ENCODE measurements at places on chromosomes 16 and 17.
A peak's percentile ranks its signal among the peaks of the same experiment; 100 is the strongest.

DNA sequence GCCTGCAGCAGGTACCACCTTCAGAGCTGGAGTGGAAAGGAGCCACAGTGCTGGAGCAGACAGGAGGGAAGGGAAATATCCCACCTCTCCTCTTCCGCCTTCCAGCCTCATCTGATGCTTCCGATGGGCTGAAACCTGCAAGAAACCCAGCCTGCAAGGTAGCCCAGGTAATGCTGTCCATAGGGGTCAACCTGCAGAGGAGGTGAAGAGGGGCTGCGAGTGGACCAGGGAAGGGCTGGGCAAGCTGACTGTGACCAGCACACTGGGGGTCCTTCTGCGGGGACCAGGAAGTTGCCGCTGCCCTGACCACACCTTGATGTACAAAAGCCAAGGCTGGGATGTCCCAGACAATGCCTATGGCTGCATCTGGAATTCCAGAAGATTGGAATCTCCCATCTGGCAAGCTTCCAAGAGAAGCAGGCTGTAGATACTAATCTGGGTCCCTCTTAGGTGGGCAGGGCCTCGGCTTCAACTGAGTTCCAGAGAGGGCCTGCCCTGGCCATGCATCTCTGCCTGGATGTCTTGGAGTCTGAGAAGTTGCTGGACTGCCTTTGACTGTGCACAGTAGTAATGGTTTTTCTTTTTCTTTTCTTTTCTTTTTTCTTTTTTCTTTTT, 5.8 kb downstream of the FOXL1 start:
- no peak for DNase-seq

DNA sequence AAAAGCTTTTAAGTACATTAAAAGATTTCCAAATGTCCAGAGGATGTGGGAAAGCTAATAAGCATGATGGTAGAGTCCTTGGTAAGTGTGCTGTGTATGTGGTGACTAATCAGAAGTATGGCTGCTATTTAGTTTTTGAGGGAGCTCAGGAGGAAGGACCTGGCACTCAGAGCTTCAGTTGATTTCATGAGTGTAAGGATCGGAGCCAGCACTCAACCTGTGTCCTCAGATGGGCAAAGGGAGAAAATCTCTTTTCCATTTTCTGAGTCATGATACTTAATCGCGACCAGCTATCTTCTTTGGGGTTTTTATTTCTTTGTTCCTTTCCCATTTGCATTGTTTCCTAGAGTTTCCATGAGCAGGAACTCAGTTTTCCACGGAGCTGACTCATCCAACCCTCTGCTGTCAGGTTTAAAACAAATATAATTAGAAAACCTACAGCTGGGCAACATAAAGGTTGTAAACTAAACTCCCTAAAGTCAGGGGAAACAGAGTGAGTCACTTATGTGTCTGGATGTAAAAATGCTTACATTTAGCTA, 125.4 kb downstream of the MAP2K6 start:
- DNase-seq = peak; percentile 85

DNA sequence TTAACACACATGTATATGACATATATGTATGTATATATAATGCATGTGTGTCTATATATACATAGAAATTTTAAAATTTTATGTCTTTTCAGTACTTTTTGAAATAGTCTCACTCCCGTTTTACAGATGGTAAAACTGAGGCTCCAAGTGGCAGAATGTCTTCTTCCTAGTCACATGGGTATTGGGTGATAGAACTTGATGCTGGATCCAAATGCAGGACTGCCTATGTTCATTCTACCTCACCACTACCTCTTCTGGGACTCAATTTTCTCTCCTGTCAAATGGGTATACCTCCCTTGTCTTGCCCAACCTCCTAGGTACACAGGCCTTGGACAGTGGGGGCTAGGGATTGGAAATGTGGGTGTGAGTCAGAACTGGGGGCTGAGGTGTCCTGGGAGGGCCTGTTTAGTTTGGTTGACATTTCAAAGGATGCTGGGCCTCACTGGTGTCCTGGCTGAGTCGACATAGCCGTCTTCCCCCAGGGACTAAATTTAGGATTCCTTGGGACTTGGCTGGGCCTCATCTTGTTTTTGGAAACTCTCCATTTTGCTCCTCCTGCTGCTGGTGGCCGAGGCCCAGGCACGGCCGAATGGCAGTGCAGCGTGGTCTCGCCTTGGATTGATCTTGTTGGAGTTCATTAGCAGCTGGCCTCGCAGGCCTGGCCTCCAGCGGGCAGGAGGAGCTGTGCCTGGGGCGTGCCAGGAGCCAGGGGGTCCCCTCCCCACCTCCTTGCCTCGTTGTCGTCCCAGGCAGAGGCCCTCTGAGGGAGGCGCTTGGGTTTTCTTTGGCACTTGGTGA, 25.9 kb downstream of the NKD1 start:
- DNase-seq = no peak

DNA sequence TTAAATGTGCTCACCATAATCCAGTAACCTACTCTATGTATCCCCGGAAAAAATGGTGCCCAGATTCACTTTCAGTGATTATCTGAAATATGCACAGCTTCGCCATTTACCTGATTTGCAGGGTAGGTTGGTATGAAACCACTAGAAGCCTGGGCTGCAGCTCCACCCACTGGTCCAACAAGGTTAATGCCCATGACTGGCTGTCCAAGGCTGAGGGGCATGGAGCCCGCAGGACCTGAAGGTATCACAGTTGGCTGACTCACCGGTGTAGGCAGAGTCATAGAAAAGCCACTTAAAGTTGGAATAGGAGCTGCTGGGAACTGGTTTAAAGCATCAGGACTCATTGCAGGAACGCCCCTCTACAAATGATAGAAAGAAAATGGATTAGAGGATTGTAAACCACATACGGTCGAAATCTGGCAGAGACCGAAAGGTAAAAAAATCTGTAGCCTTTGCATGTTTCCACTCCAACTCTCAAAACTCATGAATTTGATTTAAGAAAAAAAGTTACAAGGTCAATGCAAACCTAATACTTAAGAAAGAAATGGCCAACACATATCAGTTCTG, 38.6 kb downstream of the SYNRG start:
- DNase-seq = peak; percentile 27

DNA sequence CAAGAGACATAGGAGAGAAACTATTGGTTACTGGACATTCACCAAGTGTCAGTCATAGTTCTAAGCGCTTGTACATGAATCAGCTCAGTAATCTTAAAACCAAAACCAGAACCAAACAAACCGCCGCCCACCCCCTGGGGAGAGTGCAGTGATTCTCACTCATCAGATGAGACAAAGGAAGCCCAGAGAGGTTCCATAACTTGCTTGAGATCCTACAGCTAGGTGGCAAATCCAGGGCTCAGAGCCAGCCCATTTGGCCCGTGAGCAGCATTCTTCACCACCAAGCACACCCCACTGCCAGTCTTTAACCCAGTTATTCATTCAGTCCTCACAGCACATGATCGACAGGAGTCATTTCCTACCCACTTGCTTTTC, 37.2 kb upstream of the RGS9 start:
- DNase-seq = no peak

DNA sequence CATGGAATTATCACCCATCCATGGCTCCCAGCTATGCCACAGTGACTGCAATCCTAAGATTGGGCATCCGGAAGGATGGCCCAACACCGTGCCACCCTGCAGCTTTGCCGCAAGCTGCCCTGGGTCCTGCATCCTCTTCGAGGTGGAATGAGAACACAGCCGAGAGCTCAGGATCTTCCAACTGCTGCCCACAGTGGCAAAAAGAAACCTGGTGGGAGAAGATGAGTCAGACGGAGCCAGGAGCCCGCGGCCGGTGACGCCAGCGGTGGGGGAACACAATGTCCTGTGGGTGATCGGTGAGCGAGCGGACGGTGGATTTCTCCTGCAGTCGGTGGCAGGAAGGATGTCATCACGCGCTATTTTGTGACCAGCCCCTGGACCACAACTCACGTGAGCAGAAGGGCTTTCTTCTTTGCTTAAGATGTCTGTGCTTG, 20.1 kb downstream of the CD7 start:
- peak; percentile 61 for DNase-seq

GRCh38 chr17:82985428-82985805, 94.0 kb upstream of the METRNL start:
- DNase-seq = no peak

GRCh38 chr16:2233872-2234812, 2.1 kb upstream of the DNASE1L2 start:
- no peak for DNase-seq

- no peak for DNase-seq
These were observed 11.9 kb downstream of the CALCOCO2 start for GRCh38 chr17:48842746-48843145.

- DNase-seq = no peak
These were observed 3.4 kb downstream of the STH start for GRCh38 chr17:46002311-46002972.

DNA sequence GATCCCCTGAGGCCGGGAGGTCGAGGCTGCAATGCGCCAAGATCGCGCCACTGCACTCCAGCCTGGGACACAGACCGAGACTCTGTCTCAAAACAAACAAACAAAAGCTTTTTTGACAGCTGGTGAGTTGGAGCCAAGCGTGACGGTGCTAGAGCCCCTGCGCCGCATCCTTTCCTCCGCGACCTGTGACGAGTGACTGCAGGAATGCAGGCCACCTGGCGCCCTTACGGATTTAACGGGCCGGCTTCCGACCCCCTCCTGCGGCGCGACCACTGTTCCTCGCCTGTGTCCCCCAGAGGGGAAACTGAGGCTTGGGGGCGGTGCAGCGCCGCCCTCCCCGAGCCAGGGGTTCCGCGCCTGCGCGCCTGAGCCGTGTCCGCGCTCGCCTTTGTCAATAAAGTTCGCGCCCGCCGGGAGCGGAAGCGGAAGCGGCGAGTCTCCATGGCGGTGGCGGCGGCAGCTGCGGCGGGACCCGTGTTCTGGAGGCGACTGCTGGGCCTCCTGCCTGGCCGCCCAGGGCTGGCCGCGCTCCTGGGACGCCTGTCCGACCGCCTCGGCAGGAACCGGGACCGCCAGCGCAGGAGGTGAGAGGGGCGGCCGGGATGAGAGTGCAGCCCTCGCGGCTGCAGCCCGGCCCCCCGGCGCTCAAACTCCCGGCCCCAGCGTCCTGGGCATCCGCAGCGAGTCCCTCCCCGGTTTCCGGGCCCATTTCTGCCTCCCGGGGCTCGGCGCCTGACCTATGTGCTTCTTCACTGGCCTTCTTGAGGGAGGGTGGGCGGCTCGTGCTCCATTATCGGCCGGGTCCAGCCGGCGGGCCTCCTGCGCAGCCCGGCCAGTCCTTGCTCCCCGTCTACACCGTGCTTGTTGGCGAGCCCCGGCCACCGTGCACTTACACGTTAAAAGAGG, at the start of gene PGS1:
Gene PGS1, plus strand, starts transcription at position 425 of the 906 bp plus-strand sequence. Its CDS starts 17 bp downstream, at position 442.
- DNase-seq = no peak

DNA sequence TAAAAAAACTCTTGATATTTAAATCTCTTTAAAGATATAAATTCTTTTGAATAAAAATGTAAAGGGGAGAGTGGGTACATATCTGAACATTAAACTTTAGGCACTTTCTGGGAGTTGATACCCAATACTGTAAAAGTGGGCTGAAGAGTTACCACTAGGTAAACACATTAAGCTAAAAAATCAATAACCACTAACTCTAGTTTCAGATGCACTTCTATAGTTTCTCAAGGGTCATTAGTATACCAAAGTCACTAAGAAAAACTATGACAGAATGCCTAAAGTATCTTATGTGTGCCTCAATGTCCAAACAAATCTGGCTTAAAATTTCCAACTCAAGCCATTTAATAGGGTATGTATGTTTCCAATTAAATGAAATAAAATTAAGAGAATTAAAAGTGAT, 13.1 kb upstream of the CFDP1 start:
- DNase-seq = no peak

DNA sequence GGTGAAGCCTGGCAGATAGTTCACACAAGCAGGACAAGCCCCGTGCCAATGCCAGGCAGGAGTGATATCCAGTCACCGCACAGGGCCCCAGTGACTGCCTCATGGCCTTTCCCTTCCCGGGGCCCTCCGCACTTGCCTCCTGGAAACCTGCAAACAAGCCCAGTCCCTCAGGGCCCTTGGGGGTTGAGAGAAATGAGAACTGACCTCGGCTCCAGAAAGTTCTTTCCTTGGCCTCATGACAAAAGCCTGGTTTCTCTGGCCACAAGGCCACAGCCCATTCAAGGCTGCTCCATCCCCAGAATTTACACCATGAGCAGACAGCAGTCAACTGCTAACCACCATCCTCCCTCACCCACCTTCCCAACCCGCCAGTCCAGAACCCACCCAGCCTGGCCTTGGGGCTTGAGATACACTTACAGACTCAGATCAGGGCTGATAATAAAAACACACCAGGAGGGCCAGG, 77.6 kb downstream of the CCDC182 start:
- DNase-seq = no peak

GRCh38 chr17:40818343-40818732, 4.1 kb downstream of the KRT10 start:
- no peak for DNase-seq

- DNase-seq = no peak
These were observed 13.1 kb downstream of the MBTPS1 start for GRCh38 chr16:84103678-84104077.

DNA sequence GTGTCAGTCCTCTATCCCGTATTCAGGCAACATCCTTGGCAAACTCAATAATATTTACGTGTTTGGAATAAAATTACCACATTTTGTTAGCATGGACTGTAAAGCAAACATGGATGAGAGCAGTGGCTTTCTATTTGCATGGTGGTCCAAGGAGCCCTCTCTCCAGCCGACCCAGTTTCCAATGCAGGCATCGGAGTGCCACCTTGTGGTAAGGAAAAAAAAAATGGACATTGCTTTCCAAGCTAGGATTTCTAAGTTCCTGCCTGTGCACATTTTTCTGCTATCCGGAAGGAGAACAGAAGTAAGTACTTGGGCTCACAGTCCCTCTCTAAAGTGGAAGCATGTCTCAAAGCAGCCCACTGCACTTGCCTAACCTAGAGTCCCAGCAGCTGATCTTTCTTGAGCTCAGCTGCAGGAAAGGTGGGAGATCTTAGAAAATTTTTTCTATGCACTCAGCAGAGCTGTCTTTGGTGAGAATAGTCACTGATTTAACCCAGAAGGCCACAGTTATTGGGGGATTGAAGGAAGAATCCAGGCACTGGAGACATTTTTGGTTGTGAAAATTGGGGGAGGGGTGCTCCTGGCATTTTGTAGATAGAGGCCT, 46.0 kb upstream of the ERCC4 start:
- DNase-seq = no peak

DNA sequence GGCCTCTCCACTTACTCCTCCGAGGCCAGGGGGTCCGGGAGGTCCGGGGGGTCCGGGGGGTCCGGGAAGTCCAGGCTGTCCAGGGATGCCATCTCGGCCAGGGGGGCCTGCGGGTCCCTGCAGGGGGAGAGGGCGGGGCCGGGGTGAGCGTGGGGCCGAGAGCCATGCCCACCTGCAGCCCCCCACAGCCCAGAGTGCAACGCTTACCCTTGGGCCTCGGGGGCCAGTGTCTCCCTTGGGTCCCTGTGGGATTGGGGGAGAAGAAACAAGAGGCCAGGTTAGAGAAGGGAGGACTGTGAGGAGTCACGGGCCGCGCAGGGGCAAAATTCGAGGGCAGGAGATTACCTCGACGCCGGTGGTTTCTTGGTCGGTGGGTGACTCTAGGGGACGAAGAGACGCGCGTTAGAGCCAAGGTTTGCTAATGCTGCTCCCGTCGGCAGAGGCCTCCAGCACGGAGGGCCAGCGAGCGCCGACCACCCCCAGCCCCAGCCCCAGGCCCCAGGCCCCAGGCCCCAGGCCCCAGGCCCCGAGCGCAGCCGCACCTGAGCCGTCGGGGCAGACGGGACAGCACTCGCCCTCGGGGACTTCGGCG, 2.1 kb downstream of the COL1A1 start:
- DNase-seq = no peak
